ENCODE measurements at places on chromosomes 6 and 20.

DNA sequence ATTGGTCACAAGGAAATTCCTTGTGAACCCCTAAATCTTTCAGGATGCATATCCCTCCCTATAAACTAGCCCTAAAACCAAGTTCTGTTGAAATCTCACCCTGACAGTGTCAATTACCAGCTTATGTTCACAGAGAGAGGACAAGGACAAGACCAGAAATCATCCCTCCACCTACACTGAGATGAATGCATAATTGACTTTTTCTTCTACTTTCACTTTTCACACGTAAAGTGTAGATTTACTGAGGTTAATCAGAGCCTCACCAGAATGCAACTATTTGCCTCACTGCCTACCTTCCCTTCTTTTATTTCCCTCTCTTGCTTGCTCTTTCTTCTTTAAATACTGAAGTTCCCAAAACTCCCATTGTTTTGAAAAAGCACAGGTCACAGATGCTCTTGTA is 15.3 kb upstream of the NKAIN2 start:
- no peak for DNase-seq

DNA sequence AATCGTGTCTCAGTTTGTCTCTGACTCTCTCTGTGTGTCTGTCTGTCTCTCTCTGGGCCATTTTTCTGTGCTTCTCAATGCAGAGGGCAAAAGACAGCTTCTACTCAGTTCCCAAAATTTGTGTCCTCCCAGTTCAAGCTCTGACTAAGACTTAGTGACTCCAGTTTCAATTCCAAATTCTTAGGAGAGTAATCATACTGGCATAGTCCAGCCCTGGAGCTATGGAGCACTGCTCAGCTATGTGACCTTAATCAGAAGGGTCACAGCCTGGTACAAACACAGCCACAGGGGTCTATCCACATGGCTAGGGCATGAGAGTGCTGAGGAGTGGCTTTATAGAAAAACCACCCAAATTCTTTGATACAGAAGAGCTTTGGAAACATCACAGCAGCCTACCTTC is 91.9 kb downstream of the FOXF2 start:
- DNase-seq, result no peak

GRCh38 chr6:11930240-11930639 is 81.9 kb upstream of the HIVEP1 start:
- DNase-seq, result no peak

GRCh38 chr6:159828074-159828473 is 28.0 kb downstream of the PNLDC1 start:
- DNase-seq, result no peak

DNA sequence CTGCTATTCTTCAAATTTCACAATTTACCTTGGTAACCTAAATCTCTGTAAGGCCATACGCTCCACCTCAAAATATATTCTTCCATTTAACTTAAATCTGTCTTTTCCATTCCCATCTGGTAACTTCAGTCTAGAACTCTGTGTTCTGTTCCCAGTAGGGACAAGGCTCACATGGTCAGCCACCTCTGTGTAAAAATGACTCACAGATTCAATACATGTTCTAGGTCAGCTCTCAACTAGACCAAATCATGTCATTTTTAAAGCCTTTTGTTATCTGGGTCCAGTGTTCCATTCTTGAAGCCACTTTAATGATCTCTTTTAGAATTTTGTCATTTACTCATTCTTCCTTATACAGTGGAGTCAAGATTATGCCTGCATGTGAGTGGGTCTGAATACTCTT is 315.6 kb upstream of the CITED2 start:
- DNase-seq, result no peak

GRCh38 chr6:42211726-42212125 is 5.9 kb downstream of the MRPS10 start:
- no peak for DNase-seq

GRCh38 chr20:60209048-60209447 is 250.8 kb downstream of the CDH26 start:
- no peak for DNase-seq

DNA sequence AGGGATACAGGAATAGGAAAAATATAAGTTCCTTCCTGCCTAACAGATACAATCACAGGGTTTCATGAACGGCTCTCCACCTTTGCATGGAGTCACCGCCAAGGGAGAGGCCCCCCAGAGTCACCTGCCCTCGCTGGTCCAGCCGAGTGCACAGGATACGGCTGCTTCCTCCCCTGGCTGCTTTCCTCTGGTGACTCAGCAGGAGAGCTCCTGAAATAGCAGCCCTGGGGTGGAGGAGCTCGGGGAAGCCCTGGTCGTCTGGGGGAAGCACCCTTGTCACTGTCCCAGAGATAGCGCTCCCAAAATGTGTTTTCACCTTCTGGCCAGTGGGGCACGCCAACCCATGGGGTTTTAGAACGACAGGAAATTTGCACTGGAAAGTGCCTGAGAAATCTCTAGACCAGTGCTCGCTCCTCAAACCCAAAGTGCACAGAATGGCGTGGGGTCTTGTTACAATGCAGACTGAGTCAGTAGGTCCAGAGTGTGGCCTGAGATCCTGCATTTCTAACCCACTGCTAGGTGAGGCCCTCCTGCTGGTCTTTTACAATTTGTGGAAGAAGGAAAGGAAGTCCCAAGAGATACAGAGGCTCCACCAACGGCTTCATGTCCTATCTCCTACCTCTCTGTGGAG is 35.9 kb upstream of the FAM50B start:
- DNase-seq, result no peak

DNA sequence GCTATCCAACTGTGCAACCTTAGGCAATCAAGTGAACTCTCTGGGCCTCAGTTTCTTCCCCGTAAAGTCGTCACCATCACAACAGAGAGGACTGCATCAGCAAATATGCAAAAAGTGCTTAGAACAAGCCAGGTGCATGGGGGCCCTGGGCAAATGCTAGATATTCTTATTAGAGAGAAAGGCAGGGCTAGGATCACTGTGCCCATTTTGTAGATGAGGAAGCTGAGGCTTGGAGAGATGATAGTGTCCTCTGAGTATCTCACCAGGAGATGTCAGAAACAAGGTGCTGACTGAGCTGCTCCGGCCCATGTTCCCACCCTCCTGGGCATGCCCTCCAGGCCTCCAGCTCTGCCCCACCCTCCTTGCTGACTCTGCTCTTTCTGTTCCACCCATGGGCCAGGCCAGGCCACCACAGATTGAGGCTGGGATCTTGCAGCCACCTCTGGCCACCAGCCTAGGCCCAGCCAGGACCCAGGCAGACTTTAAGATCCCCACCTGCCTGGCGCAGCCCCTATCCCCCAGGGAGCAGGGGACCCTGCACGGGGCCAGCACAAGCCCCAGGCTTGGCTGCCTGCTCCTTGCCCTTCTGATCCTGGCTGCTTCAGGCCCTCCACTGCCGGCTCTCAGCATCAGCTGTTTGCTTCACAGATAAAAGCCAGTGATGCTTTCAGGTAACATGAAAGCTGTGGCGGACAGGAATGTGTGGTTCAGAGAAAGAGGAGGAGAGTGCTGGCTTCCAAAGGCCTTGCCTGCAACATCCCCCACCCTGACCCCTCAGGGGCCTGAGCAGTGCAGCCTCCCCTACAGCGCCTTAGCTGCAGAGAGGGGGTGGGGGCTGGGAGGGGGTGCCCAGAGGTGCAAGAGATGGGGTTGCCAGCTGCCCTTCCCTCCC is 47.6 kb downstream of the GRM4 start:
- DNase-seq, result no peak

DNA sequence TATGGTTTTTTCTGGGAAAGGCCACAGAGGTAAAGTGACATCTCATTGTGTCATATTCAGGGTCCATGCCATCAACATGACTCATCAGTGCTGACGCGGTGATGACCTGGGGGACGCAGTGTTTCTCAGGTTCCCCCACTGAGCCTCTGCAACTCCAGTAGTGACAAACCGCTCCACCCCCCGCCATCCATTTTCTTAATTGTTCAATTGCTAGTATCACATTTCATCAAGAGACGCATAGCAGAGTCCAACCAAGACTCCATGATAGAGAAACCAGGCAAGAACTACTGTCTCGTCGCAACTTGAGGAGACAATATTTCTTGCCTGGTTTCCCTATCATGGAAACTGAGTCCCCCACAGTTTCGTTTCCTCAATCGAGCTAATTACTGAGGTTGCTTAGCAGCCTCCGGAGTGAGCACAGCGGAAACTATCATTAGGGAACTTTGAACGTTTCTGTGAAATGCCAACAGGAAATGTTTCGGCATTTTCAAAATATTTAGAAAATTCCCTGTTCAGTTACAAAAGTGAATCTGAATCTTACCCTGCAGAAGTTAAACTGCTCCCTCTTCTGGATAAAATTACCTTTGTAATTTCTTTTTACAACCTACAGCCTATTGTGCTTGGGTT is 12.2 kb upstream of the SERPINB1 start:
- DNase-seq, result peak; percentile 77

DNA sequence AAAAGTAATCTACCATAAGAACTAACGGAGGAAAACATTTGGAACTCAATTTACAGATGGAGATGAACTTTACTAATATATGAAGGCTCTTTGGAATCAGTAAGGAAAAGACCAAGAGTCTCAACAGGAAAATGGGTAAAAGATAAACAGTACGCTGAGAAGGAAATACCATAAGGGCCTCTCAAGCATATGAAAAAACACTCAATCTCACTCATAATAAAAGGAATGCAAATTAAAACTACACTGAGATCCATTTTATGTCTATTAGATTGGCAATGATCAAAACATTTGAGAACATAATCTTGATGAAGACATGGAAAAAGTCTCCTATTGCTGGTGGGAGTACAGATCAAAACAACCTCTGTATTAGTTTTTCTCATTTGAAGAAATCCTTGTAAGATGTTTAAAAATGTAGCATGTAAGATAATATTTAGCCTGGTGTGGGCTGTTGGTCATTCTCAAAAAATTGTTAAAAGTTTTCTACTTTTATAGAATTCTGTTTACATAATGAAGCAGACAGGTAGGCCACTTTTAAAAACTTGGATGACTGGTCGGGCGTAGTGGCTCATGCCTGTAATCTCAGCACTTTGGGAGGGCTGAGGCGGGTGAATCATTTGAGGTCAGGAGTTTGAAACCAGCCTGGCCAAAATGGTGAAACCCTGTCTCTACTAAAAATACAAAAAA is 14.5 kb downstream of the REV3L start:
- no peak for DNase-seq

- no peak for DNase-seq
Observed at GRCh38 chr20:62234339-62234738, 4.0 kb upstream of the OSBPL2 start.

All from activated T-cell treated with anti-CD3 and anti-CD28 coated beads for 24 hours (primary cell).